ENCODE measurements at places on chromosomes 3 and 15. TPM values are rescaled to one million over a fixed set of nuclear protein-coding genes. Genes with fewer than 3 reads are reported as not detected.

GRCh38 chr15:64981812-64982431 lies 7.8 kb downstream of the SPG21 start:
- no peak for DNase-seq

DNA sequence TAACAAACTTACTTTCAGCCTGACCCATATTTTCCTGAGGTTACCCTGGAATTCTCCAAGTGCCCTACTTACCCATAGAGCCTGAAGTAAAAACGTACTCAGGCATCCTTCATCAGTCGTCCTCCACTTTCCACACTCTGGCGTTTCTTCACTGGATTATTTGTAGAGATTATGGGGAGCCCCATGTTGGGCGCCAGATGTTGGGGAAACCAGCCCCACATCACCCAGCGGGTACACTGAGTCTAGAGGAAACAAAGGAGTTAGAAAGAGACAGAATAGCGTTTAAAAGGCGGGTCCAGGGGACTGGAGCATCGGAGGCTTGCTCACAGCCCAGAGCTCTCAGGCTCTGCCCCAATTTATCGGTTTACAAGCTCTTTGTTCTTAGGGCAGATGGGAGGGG lies 9.7 kb upstream of the SLC28A2 start:
- peak; percentile 8 for DNase-seq

GRCh38 chr3:150094150-150094933 lies 123.6 kb upstream of the PFN2 start:
- DNase-seq, result no peak

- DNase-seq, result no peak
Measured at GRCh38 chr3:177473184-177473583, 275.9 kb upstream of the TBL1XR1 start.

- DNase-seq, result peak; percentile 25
Measured at GRCh38 chr3:66196633-66197032, 24.2 kb upstream of the SLC25A26 start.

DNA sequence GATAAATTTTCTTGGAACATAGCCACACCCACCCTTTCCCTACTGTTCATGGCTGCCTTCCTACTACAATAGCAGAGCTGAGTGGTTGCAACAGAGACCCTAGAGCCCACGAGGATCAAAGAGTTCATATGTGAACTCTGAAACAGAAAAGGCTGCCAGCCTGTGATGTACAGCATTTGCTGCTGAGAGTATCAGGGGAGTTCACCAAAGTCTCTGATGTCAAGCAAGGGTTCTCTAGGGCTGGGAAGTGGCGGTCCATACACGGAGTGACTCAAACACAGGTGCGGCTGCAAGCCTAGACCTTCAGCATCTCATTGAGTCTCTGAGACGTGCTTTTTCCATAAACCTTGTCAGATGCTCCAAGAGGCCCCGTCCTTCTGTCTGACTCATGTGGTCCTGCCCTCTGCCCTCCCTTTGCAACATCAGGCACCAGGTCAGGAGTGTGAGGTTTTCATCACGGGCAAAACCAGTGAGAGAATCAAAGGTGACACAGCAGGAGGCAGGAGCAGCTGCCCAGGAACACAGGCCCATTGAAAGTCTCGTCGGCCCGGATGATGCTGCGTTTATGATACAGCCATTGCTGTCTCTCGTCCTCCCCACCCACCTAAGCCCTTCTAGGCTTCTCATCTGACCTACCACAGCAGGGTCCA lies 42.9 kb downstream of the PCSK6 start:
- DNase-seq, result no peak

GRCh38 chr15:33369941-33370622 lies 59.3 kb downstream of the RYR3 start:
- no peak for DNase-seq

DNA sequence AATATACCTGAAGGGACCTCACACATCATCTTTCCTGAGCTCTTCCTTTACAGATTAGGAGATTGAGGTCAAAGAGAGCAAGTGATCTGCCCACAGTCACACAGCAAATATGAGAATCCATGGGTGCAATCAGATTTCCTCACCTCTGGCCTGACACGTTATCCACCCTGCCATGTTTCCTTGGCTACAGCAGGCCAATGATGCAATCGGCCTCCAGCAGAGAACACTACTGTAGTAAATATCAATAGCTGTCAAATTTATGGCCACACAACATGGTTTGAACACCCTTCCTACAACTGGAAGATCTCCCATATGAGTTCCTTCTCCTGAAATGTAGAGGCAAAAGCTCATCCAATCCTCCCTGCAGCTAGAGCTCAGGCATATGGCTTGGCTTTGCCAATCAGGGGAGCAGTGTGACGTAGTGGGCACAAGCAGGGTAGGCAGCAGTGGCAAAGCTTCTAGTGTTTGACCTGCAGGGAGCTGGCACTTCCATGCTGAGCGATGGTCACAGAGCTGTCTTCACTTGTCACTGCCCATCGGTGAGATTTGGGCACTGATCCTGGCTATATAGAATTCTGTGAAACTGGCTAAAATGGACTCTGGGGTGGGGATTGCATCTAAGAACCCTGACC lies 271.3 kb downstream of the TJP1 start:
- no peak for DNase-seq

DNA sequence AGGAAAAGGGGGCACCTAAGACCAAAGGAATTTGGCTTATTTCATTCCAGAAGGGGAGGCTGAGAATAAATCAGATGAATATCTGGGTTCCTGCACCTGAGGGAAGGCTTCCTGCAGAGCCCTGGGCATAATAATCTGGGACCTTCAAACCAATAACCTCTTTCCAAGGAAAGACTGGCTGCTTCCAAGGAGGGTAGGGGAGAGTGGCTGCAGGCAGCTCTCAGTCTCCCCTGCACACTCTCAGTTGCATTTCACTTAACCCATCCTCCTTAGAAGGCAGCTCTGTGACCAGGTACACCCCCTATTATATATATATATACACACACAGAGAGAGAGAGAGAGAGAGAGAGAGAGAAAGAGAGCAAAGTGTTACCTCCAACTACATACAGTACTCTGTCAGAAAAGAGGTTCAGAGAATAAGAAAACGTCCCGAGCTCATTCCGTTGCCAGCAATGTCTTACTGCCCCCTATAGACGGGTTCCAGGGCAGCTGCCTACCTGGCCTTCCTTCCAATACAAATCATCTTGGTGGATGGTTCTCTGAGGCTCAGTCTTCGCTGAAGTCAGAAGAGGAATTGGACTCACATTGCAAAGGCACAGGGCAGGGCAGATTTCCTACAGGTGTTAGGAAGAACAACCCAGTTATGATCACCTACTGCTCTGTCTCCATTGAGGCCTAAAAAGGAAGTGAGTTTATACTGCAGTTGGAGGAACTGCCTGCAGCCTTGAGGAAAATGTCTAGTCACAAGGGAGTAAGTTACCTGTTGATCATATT lies 26.1 kb downstream of the CAPN3 start:
- DNase-seq, result peak; percentile 60

DNA sequence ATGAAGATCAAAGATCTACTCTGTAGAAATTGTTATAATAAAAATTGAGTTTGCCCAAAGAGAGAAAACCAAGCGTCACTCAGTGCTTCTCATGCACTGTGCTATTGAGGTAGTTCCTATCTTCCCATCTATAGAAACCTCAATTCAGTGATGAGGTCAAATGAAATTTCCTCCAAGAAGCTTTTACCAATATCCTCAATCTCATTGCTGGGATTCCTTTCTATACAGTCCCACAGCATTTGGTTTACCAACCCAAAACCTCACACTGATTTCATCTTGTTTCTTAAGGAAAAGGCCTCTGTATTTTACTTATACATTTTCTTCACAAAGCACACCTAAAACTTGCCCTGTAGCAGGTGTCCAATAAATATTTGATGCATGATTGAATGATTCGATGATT lies 147.2 kb downstream of the ALCAM start:
- DNase-seq, result no peak

GRCh38 chr3:174859756-174860155 lies 622 bp downstream of the NAALADL2 start:
- DNase-seq, result no peak

DNA sequence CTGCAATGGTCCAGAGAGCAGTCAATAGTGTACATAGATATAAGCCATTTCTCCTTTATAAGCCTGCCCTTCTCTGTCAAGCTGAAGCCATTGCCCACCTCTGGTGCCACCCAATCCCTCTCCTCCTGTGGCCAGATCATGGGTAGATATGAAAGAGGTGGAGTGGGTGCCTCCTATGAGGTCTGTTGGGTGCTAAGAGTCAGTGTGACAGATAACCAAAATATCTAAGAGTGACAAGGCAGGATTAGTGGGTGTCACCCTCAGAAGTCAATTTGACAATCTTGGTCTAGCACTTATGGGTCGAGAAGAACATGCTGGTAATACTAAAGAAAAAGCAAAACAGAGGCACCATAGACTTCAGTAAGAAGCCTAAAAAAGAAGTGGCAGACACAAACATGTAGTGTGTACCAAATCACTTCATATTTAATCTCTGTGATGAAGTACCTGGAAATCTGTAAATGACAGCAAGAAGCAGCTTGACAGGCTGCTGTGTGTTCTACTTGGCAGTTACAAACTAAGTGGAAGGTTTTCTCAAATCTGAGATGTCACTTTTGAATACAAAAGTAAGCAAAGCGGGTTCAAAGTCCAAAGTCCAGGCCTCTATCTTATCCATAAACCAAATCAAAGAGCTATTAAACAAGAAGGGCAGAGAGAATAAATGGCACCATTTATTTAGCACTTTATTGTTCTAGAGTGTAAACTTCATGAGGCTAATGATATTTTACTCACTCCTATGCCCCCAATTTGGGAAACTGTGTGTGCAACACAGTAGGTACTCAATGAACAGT lies 118.9 kb upstream of the EOMES start:
- no peak for DNase-seq

DNA sequence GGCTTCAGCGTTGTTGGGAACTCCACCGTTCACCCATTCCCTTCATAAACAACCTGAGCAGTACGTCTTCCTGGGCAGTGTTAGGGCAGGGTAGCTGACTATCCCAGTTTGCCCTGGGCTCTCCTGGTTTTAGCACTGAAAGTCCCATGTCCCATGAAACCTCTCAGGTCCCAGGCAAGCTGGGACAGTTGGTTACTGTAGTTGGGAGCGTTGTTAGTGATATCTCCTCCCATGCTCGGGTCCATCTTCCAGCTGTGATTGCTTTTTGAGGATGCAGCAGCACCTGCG lies 60.9 kb upstream of the HERC1 start:
- DNase-seq, result no peak

- no peak for DNase-seq
Measured at GRCh38 chr3:154122552-154122911, 1.3 kb downstream of the ARHGEF26 start.

DNA sequence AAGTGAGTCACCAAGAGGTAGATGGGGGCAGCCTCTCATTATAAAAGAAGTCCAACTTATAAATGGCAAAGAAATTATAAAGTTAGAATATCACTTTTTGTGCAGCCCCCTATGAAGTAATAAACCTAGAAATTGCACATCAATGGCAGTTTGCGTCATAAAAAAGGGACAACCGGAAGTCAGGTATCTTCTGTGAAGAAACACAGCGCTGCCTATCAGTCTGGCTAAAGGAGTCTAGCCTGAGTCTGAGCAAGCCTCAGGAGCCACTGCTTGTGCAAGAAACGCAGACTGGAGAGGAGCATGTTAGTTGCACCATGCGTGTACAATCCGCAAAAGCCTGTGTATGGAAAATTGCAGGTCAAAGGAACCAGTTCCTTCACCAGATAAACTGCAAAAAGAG lies 178.4 kb downstream of the ARRDC4 start:
- DNase-seq, result no peak

Gene TRH
- total RNA-seq, result 2.5 TPM

Gene DNAJB8
- not detected for total RNA-seq

Gene FOXB1
- total RNA-seq, result not detected

Gene SENP2
- total RNA-seq, result 39.6 TPM

Gene CDHR4
- total RNA-seq, result 0.09 TPM

Gene CDC25A
- 0.90 TPM for total RNA-seq

Gene CCR9
- not detected for total RNA-seq

Gene CIDEC
- not detected for total RNA-seq

Gene GLDN
- 13.3 TPM for total RNA-seq

Gene CSPG5
- 0.09 TPM for total RNA-seq
